Activated T-cell treated with anti-CD3 and anti-CD28 coated beads, Interleukin-2, amount 50 U/mL, for 24 hours (primary cell): ENCODE measurements at places on chromosomes 1 and 21.

DNA sequence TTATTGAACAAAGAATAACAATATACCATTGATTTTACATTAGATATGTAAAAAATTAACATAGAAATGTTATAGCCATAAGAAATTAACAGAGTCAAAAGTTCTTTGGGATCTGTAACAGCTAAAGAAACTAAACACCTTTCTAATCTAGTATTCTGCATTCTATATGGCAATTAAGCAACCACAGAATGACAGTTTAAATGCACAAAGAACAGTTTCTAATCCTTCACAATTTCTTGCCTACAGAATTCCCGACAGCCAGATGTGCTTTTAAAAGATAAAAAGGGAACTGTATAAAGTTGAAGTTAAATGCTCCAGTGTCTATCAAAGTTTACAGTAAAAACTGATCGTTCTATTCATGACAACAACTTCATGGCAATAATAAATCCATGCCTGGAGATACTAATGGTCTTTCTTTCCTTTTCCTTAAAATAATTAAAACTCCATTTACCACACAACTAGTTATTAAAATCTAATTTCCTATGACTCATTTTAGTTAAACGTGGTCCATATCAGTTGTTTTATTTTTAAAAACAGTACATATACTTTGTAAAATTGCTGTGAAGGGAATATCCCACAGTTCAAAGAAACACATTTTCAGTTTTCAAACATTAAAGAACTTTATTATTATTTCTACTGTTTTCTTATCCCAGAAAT lies 110.2 kb downstream of the EIF4G3 start:
- DNase-seq = no peak

- DNase-seq = no peak
Measured at GRCh38 chr1:77820121-77820520, 40.7 kb downstream of the MIGA1 start.

DNA sequence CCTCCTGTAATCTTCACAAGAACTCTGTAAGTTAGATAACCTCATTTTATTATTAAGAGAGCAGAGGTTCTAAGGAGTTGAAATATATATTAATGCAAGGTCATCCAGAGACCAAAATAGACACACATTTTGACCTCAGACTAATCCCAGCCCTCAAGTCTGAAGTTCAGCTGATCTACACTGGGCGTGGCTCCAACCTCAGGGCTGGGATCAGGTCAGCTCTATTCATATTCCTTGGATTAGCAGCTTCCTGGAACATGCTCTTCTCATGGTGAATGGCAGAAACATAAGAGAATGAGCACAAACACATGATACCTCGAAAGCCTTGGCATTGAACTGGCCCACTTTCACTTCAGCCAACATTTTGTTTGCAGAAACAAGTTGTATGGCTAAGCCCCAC lies 200.8 kb upstream of the ST6GALNAC5 start:
- DNase-seq = no peak

DNA sequence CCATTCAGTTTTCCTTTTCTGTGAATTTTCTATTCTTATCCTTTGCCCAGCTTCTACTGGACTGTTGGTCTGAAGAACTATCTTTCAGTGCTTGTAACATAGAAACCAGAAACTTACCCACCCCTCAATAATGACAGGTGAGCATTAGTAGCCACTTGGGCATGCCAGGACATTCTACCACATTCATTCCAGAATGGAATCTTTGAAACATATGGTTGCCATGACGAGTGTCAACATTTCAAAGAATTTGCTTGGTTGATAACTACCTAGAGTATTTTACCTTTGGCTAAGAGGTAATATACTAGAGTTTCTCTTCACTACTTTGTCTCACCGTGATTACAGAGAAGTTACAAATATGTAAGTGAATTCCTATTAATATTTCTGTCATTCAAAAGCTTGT lies at the start of gene MROH9:
Gene MROH9 (plus strand): TSS at position 304 of the 400 bp plus-strand sequence. CDS start 10,023 bp downstream, outside the sequence.
- DNase-seq = no peak
